CD4-positive, alpha-beta T cell treated with Interleukin-21 for 1 hour (primary cell): ENCODE measurements at places on chromosomes 3 and 15.

DNA sequence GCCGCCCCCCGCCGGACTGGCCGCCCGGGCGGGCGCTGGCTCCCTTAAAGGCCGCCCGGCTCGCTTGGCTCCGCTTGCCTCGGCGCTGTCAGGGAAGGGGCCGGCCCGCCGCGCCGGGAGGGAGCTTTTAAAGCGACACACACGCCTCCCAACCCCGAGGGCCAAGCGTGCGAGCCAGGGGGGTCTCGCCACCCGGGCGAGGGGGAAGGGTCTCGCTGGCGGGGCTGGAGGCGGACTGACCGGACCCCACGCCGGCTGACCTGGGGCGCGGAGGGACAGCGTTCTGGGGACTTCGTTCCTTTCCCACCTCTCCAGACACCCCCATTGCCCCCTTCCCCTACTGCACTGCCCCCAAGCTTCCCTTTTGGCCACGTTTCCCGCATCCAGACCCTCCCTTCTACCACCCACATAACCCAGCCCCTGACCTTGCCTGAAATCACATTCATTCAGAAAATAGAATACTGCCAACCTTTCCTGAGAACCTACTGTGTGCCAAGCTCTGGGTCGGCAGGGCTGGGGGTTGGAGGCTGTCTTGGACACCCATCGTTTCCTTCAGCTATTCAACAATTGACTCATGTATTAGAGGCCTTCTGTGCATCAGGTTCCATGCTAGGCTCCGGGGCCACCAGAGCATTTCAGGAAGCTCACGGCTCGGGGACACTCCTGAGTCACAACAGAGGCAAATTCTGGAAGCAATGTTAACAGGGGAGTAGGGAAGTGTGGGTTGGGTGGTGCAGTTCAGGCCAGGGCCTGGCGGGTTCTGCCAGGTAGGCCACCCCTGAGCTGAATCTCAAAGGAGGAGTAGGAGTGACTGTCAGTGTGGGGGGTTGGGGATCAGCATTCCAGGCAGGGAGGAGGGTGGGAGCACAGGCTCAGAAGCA, at the start of gene INSYN1:
TSS of gene INSYN1 (minus strand) at position 102 of the 881 bp plus-strand sequence. CDS start 2,221 bp downstream, outside the sequence.
- DNase-seq = no peak

DNA sequence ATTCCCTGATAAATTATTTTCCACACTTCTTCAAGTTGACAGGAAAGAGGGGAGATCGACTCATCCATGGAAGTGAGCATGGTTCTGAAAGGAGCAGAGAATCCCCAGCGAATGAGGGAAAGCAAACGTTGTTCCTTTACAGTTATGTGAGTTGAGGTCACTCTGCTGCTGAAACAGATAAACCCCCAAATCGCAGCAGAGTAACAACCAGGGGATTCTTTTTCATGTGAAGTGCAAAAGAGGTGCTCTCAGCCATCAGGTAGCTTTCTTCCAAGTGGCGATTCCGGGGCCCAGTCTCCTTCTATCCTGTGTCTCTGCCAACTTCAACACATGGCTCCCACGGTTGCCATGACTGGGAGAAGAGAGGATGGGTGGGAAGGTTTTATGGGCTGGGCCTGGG, 28.2 kb downstream of the MEX3B start:
- DNase-seq = no peak

DNA sequence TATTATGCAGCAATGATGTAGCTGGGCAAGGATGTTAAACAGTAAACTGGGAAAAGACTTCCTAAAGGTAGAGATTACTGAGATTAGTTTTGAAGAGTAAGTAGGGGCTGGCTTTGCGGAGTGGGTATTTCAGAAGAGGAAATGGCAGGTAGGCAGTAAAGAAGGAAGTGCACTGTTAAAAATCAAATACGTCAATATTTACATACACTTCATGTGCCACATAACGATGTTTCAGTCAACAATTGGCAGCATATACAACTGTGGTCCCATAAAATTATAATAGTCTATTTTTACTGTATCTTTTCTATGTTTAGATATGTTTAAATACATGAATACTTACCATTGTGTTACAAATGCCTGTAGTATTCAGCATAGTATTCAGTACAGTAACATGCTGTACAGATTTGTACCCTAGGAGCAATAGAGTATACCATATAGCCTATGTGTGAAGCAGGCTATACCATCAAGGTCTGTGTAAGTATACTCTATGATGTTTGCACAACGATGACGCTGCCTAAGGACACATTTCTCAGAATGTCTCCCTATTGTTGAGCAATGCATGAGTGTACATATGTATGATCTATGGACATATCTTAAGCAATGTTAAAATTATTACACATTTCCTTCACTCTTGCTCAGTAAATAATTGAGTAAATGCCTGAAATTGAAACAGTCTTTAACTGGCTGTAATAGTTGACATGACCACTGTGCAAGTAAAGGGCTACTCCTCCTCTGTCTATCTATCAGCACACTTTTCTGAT, 196.7 kb downstream of the ISL2 start:
- DNase-seq = no peak

GRCh38 chr15:61752001-61752400, 308.2 kb downstream of the VPS13C start:
- DNase-seq = no peak

DNA sequence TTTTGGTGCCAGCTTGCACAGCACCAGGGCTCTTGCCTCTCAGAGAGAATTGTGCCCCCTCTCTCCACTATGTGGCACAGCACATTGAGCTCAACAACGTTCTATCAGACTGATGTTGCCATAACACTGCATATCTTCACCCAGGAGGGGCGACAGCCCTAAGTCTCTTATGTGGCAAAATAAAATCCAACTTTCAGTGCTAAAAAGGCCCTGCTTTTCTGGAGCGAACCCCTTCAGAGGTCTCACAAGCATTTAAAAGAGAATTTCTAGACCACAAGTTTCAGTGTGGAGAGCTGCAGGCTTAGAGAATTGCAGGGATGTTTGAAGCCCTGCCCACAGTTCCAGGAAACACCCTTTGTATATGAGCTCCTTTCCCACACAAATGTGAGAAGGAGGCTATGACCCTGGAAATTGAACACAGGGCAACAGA, 85.5 kb downstream of the LIPC start:
- peak; percentile 11 for DNase-seq

GRCh38 chr15:90184119-90184785, 16.9 kb upstream of the SEMA4B start:
- peak; percentile 43 for DNase-seq

DNA sequence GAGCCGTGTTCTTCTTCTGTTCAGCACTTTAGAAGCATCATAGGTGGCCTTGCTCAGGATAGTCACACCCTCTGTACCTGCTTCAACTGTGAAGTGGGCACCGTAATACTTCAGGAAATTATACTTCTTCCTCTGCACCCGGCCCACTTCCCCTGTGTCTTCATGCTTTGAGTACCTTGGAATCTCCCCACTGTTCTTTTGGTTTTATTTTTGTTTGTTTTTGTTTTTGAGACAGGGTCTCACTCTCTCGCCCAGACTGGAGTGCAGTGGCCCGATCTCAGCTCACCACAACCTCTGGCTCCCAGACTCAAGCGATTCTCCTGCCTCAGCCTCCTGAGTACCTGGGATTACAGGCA, 1.7 kb downstream of the P2RY14 start:
- DNase-seq = peak; percentile 63

- no peak for DNase-seq
Observed at GRCh38 chr15:98764291-98764690, 116.0 kb downstream of the IGF1R start.

DNA sequence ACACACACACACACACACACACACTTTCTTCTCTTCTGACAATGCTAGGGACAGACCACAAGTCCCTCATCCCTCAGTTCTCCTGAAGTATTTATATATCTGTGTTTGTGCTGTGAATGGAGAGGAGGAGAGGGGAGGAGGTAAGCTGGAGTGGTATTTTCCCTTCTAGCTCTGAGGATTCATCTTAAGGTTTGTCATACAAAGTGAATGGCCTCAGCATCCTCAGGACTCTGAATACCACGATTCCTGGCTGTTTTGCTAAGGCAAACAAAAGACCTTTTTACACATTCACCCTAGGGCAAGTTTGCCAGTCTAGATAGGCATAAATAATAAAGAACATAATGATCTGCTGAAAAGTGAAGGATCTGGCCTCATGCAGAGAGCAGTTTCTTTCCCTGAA, 65.7 kb upstream of the CHMP2B start:
- DNase-seq = no peak

DNA sequence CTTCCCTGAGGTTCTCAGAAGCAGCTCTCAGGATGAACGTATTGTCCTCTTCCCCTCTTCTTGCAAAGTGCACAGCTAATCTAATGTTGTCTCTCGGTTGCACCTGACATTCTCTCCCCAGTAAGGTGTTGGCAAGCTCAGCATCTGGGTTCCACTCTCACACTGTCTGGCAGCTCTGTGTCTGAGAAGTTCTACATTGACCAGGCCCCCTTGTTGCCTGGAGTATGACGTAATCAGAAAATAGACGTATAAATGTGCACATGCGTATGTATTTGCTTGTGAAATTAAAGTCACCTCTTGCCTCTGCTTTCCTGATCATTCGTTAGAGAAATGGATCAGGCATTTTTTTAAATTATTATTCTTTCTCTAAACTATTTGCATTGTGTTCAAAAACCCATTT, 67.7 kb downstream of the USF3 start:
- DNase-seq = no peak

DNA sequence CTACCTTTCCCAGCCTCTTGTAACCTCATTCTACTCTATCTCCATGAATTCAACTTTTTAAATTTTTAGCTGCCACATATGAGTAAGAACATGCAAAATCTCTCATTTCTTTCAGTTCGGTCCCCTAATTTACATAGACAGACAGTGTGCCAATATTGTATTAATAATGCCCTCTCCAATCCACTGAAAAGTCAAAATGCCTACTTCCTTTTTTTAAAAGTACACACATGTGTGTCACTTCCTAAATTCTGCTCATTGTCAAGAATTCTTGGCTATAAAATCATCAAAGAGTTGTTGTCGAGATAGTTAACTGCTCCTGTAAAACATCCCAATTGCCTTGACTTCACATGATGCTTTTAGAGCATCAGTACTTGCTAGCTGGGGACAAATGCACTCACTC, 84.2 kb upstream of the IL12A start:
- no peak for DNase-seq

DNA sequence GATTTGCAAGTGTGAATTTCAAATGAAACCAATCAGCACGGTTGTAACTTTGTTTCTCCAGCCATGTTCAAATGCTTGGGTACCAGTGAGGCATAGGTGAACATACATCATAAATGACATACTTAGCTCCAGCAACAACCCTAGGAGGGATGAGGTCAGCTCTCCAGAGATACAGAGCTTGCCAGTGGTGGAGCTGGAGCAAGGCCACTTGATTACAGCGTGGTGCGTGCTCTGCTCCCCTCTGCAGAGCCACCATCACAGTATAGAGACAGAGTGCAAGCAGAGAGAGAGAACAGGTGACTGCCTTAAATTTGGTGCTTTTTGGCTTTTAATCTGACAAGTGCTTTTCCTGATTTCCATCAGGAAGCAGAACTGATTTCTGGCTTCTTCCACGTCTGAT, 275.1 kb downstream of the PDZRN3 start:
- no peak for DNase-seq

- no peak for DNase-seq
Observed at GRCh38 chr15:74258456-74259291, 22.5 kb downstream of the CCDC33 start.

GRCh38 chr3:79314544-79314943, 453.3 kb downstream of the ROBO1 start:
- DNase-seq = no peak

GRCh38 chr15:60784483-60785254, 305.7 kb upstream of the ICE2 start:
- no peak for DNase-seq

GRCh38 chr3:129460155-129460554, 20.1 kb downstream of the IFT122 start:
- no peak for DNase-seq

- DNase-seq = no peak
Observed at GRCh38 chr3:146625186-146625775, 20.1 kb upstream of the PLSCR5 start.

- no peak for DNase-seq
Observed at GRCh38 chr3:72515281-72515680, 333.0 kb downstream of the SHQ1 start.

DNA sequence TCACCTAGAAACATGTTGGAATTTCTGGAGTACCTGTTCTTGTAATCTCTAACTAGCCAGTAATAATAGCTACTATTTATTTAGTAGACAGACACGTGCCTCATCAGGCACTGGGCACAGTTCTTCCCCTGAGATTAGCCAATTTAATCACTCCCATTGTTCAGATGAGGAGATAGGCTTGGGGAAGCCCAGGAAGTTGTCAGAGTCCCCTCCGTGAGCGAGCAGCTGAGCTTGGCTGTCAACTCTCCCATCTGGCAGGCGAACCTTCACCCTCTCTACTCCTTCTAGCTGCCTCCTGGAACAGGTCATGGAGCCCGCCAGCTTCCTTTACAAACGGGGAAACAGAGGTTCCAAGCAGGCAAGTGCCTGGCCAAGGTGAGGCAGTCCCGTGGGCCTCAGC, 31.1 kb upstream of the FGD5 start:
- DNase-seq = no peak

DNA sequence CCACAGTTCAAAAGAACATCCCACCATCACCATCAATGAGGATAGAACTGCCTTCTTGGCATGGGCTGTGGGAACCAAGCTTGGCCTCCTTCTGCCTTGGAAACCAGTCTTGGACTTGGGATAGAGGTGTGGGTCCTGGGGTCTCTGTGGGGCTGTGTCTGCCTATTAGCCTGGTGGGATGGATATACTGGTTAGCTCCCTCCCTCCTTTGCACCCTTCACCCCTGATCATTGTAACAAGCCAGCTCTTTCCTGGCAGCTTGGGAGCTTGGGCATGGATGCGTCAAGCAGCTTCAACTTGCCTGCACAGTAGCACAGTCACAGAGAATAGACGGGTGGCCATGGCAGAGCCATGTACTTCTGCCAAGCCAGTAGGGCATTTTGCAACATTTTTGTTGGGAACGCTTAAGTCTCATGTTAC, 65.2 kb downstream of the SMAD6 start:
- no peak for DNase-seq

DNA sequence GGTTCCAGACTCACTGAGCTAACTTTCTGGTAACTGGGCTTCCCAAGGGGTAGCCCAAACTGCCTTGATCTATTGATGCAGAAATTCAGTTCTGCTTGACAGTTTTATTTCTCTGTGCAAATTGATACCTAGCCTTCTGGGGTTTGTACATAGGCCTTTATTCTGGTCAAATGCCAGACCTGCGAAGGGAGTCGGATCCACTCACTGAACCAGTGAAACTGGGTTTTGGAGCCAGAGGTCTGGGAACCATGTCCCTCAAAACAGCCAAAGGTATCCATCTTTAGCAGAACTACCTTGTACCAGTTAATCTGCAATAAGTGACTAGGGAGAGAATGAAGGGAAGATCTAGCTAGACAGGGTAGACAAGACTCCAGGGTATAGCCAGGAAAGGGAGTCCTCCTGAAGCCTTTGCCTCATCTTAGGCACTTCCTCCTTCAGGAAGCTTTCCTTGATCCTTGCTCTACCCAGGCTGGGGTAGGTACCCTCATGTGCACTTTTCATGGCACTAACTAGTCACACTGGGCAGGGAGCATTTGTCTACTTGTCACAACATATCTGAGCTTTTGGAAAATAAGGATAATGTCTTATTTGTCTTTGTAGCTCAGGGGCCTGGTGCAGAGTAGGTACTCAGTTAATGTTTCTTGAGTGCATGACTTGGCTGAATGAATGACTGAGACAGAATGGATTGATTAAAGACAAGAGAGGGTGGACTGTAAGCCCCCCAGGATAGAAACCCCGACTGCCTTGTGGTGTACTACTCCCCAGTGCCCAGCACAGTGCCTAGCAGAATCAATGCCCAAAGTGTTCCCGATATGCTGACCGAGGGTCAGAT, 1.4 kb upstream of the SNX33 start:
- no peak for DNase-seq
